MM.1S (cell line): ENCODE measurements at places on chromosomes 1 and 21.

DNA sequence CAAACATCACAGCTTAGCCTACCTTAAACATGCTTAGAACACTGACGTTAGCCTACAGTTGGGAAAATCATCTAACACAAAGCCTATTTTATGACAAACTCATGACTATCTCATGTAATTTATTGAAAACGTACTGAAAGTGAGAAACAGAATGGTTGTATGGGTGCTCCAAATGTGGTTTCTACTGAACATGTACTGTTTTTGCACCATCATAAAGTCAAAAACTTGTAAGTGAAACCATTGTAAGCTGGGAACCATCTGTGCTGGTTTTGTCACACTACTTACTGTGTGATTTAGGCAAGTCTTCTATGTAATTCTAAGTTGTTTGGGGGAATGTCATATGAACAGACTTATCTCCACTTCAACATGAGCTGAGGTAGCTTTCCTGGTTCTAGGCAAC is 55.5 kb downstream of the TOR1AIP2 start:
- DNase-seq: peak; percentile 43

GRCh38 chr1:240967070-240967724 is 355.2 kb upstream of the GREM2 start:
- DNase-seq: no peak

DNA sequence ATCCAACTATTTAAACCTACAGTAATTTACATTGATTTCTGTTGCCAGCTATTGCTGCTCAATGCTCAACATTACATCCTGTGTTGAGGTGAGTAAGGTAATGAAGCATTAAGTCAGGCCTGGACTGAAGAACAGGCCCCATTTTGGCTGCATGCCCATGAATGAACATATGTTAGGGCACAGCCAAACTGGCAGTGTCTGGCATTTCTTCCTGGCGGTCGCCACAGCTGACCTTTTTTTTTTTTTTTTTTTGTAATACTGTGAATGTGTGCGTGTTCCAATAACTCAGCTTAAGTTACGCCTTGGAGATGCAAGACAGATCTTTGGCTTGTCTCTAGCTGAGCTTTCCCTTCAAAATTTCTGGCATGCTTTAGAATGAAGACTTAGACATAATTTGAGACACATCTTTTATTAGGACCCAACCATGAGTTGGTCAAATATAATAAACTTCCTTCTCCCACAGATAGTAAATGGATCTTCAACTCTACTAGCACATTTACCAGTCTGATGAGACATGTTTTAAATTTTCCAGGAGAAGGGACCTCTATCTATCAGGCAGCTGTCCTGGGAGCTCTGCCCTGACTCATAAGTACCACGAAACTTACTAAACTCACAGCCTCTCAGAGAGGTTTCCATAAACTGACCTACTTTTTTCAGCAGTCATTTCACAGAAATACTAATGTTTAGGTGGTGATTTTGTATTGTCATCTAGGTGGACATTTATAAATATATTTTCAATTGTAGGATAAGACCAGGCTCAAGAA is 341.1 kb upstream of the RUNX1 start:
- no peak for DNase-seq

DNA sequence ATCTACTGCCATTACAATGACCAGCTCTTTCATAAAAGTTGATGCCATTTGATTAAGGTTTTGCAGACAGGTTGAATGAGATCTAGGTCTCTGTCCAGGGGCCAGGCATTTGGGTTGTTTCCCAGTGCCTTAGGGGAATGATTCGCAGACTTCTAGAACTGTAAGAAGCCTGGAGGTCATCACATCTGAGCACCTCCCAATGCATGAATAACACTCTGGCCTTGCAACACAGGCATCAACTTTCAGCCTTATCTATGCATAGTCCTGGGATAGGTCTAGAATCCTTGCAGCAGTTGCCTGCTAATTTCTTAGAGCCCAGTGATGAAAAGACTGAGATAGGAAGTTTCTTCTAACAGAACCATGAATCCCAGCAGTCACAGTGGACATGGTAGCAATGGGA is 44.8 kb upstream of the KCND3 start:
- no peak for DNase-seq

GRCh38 chr1:205510308-205510950 is 6.0 kb downstream of the CDK18 start:
- no peak for DNase-seq

DNA sequence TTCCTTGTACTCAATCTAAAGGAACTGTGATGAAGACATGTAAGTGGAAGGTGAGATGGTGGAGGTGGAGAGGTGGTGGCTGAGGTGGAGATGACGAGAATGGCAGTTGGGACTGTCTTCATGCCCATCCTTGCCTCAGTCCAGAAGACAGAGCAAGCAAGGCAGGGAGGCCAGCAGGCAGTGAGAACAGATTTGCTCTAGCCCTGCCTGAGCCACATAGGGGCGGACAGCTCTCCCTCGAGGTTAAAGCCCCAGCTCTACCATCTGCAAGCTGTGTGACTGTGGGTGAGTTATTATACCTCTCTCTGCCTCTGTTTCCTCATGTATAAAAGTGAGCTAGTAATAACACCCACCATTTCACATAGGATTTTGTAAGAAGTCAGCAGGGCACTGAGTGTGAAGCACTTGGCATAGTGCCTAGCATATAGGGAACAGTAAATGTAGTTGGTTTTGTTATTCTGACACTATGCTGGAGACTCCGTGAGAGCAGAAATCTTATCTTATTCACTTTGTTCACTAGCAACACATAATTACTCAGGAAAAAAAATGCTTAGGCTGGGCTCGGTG is 4.8 kb upstream of the FAM110D start:
- DNase-seq: no peak

- no peak for DNase-seq
Measured at GRCh38 chr1:227934476-227935313, 13.0 kb downstream of the WNT9A start.

DNA sequence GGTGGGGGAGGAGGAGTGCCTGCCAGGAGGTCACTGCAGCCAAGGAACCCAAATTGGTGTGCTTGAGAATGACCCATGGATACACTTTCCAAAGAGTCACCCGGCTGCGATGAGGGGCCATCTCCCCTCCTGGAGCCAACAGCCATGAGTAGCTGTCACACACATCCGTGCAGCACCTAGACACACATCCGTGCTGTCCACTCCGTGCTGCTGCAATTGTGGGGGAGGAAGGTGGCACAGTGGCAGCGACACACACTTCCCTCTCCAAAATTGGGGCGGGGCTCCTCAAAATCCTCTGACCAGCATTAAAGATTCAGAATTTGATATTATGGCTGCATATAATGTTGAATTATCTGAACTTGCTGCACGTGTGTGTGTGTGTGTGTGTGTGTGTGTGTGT is 15.8 kb downstream of the TP73 start:
- DNase-seq: no peak

DNA sequence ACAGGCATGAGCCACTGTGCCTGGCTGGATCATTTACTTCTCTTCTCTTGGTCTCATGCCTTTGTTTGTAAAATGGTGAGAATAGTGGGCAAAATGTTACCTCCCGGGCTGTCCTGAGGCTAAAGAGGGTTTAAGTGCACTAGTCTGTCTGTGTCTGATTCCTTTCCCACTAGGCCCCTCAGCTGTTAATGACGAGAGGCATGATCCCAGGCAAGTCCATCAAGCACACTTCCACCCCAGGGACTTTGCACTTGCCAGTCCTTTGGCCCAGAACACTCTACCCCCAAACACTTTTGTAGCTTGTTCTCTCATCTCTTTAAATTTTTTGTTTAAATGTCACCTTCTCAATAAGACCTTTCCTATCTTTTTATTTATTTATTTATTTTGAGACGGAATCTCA is 13.8 kb upstream of the EPB41 start:
- no peak for DNase-seq

GRCh38 chr1:4425892-4426291 is 228.5 kb upstream of the AJAP1 start:
- peak; percentile 43 for DNase-seq

DNA sequence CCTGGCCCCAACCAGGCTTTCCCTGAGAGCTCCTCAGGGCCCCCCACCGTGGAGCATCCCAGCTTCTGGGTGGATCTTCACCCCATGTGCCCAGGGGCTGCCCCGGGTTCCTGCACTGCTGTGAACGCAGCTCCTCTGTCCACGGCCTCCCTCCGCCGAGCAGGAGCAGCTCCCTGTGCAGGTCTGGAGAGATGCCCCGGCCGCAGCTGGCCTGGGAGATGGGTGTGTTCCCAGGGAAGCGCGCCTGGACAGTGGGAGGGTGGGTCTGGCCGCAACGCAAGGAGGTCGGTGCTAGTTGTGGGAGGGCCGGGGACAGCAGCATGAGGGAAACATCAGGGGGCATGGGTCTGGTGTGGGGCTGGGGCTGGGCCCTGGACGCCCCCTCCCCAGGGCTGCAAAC is 71.3 kb downstream of the MORN1 start:
- DNase-seq: no peak

DNA sequence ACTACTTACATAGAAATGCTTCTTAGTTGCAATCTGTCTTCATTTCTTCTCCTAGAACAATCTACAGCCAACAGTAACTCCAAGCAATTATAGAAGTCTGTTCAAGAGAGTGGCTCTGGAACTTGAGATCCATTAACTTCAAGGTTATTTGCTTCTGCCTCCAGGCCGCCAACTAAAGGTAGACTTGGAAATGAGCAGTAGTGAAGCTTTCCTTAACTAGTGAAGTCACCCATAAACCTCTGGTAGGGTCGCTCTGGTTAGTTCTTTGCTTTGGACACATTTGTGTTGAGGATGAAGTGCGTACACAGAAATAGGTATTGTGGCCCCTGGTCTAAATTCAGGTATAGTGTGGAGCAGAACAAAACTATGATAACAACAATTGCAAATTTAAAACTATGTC is 809.9 kb upstream of the RGS18 start:
- no peak for DNase-seq

DNA sequence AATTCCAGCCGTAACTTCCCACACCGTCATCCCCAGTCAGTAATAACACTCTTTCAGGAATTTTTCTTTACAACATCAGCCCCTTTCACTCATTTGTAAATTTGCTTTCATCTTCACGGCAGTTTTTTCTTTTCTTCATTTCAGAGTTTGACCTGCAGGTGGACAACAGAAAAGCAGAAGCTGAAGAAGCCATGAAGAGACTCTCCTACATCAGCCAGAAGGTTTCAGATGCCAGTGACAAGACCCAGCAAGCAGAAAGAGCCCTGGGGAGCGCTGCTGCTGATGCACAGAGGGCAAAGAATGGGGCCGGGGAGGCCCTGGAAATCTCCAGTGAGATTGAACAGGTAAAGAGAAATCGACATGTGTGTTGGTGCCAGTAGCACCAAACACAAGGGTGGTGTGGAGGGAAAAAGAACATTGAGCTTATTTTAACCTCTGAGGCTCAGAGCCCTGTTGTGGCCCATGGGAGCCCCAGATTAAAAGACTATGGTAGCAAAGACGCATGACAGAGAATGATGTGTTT is 53.2 kb downstream of the LAMC2 start:
- no peak for DNase-seq

- no peak for DNase-seq
Measured at GRCh38 chr1:33425900-33426299, 5.0 kb downstream of the PHC2 start.

DNA sequence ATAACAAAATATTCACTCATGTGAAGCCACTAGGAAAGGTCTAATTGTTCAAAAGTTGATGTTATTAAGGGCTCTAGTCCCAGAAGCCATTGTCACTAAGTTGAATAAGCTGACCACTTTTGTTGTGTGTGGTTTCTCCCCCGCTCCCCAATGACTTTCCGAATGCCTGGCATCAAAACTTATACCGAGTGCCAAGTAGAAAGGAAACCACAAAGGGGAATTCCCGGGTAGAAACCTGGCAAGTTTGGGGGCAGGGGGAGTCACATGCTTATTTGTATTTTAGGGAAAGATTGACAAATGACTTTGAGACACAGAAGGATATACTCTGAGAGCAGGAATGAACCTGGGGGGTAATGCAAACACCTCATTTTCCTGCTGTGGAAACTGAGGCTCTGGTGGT is 154.1 kb downstream of the TGFBR3 start:
- DNase-seq: peak; percentile 52

DNA sequence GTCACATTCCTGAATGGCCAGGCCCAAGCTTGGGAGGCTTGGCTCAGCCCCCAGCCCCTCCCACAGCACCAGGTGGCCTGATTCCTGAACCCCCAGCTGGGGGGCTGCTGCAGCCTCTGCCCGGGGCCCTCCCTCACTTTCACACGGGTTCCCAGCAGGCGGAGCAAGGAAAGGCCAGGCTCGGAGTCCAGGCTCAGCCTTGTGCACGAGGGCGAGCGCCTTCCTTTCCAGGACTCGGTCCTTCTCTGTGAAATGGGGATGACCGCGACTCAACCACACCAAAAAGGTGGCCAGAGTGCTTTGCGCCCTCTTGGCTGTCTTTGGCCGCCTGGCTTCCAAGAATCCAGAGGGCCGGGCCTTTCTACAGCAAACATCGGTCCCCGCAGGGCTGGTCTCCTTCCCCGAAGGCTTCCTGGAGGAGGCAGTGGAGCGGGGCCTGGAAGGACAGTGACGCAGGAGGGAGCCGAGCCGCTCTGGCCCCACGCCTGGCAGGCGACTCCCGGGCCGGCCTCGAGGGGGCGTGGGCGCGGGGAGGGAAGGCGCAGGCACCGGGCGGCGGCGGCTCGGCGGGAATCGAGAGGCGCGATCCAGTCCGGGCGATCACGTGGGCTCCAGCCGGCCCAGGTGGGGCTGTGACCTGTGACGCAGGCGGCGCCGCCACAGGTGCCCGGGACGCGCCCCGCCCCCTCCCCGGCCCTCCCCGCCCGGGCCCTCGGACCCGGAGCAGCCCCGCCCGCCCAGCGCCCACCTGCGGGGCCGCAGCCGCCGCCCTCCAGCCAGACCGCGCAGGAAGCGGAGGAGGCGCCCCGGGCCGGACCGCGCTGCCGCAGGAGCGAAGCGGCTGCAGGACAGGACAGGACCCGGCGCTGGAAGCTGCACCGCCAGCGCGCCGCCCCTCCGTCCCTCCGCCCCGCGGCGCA is at the start of gene ARHGEF16:
TSS of gene ARHGEF16 (plus strand) at position 775 of the 920 bp plus-strand sequence. CDS start 8,420 bp downstream, outside the sequence.
- DNase-seq: peak; percentile 23

GRCh38 chr1:200590001-200590400 is 30.6 kb downstream of the KIF14 start:
- DNase-seq: no peak

DNA sequence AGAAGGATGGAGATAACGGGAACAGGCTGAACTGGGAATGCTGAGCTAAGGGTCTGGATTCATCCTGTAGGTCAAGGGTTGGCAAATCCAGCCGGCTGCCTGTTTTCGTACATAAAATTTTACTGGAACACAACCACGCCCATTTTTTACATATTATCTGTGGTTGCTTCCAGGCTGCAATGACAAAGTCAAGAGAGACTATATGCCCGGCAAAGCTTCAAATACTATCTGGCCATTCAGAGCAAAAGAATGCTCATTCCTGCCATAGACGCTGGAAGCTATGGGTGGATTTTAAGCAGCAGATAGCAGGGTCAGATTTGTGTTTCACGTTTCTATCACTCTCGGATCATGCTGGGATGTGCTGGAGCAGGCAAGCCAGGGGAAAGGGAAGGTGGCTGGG is 137.9 kb upstream of the EDN2 start:
- no peak for DNase-seq

DNA sequence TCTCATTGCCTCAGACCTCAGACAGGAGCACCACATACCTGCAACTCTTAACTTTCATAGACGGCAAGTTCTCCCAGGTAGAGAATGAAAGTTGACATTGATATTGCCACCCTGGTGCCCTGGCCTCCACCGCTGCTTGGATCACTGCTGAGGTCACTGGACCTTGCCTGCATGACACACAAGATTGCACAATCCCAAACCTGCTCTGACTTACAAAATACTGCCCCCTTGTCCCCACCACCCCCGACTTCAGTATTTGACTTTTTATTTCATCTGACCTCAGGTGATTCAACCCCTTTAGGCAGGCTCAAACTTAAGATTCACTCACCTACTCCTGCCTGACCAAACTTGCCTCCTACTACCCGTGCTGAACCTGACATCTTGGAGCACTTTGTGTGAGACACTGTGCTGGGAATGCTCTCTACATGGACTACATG is 43.1 kb upstream of the S1PR1 start:
- DNase-seq: no peak

GRCh38 chr21:42696501-42697040 is 43.1 kb downstream of the PDE9A start:
- DNase-seq: no peak
